ENCODE measurements at places on chromosomes 12 and 14. TPM values are rescaled to one million over a fixed set of nuclear protein-coding genes. Genes with fewer than 3 reads are reported as not detected.
A peak's percentile ranks its signal among the peaks of the same experiment; 100 is the strongest.

The WNT1 gene
- polyA plus RNA-seq = not detected

- DNase-seq = no peak
These were observed 11.6 kb upstream of the HECTD1 start for GRCh38 chr14:31219169-31219568.

DNA sequence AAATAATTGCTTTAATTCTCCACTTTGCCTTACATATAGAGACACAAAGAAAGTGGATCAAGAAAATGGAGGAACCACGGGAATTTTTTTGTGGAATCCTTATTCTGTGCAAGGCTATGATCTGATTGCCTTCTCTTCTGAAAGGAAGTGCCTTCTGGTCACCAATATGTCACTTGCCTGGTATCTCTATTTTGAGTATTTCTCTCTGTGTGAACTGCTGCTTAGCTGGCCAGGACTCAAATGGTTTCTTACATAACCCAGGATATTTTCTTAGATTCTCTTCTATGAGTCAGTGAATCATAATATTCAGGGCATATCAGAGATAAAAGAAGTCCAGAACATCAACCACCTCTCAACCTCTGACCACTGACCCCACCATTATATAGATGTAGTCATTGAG is 156.1 kb downstream of the DIO2 start:
- no peak for DNase-seq

The CACNA2D4 gene
- 1.9 TPM for polyA plus RNA-seq

DNA sequence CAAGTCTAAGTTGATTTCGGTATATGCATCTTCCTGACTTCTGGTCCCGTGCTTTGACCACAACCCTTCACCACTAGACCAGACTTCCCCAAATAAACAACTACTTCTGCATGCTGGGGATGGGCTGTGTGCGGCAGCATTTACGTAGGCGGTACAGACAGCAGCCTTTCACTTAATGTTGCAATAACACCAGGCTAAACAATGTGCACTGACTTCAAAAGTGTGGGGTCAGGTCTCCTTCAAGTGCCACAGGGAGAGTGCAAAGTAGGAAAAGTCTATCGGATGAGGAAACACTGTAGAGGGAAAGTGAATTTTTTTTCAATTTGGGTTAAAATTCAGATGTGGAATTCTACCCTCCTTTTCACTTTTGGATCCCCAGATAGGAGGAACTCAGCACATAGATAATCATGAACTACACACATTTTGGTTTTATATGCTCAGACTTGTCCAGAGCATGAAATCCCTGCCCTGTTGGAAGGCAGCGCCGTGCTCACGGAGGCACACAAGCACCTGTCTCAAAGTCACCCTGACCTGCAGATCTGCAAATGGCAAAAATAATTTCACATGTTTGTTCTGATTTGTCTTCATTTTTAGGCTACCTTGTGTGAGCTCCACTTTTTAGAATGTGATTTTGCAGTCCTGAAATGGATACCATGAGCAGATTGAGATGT is 3.6 kb upstream of the FOS start:
- DNase-seq = peak; percentile 53

GRCh38 chr14:65850429-65851135 is 438.1 kb downstream of the FUT8 start:
- DNase-seq = no peak

The CLEC4C gene
- 0.18 TPM for polyA plus RNA-seq

The GNS gene
- 104 TPM for polyA plus RNA-seq

GRCh38 chr12:12722435-12723148 is 5.4 kb downstream of the CDKN1B start:
- DNase-seq = peak; percentile 43

DNA sequence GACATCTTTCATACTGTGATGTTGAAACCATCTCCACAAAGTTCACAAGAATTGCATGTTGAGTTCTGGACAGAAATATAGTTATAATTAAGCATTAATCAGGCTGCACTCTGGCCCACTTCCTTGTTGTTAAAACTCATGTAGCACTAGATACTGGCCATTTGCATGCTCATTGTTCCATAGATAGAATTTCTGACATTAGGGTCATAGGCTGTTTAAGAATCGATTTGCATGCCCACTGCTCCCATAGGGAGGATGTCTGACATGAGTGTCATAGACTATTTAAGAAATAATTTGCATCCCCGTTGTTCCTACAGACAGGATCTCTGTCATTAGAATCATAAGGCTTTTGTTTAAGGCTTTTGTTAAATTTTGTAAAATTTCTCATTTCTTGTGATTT is 50.2 kb downstream of the MYF5 start:
- no peak for DNase-seq

The DNAI7 gene
- 8.0 TPM for polyA plus RNA-seq

DNA sequence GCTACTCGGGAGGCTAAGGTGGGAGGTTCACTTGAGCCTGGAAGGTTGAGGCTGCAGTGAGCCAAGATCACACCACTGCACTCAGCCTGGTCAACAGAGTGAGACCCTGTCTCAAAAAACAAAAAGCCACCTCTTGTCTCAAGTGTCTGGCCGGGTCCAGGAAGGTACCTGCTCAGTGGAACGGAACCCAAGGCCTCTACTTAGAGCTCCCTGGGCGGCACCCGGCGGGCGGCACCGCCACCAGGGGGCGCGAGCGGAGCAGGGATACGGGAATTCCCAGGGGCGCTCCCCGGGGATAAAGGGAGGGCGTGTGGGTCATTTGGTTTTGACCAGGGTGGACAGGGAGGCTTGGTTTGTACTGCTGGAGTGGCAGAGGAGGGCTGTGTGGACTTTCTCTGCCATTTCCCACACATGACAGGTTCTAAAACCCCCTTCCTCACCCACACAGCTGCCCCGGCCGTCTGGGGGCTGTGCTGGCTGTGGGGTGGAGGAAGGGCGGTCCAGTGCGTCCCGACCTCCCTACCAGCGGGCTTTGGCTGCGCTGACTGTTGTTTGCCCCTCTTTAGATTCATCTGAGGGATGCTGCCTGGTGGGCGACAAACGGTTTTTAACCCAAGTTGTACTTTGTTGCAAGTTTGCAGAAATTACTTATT is 91.4 kb downstream of the SETD3 start:
- DNase-seq = no peak

DNA sequence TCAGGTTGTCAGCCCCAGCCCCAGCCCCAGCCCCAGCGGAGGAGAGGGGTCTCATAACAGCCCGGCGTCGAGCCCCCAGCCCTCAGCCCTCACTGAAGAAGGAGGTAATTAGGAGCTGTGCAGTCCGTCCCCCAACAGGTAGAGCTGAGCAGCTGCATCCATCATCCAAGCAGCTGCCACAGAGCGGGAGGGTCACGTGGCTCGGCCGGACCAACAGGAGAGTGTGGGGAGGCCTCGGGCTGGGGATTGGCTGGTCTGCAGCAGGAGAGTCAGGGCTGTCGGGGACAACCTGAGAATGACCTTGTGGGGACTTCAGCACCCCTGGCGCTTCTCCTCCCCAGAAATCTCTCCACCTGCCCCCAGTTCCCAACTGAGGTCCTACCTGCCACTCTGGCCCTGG is 29.6 kb downstream of the SMUG1 start:
- DNase-seq = no peak

The IFNG-AS1 gene
- 0.12 TPM for polyA plus RNA-seq

- DNase-seq = no peak
These were observed 33.3 kb upstream of the INF2 start for GRCh38 chr14:104656014-104656714.

DNA sequence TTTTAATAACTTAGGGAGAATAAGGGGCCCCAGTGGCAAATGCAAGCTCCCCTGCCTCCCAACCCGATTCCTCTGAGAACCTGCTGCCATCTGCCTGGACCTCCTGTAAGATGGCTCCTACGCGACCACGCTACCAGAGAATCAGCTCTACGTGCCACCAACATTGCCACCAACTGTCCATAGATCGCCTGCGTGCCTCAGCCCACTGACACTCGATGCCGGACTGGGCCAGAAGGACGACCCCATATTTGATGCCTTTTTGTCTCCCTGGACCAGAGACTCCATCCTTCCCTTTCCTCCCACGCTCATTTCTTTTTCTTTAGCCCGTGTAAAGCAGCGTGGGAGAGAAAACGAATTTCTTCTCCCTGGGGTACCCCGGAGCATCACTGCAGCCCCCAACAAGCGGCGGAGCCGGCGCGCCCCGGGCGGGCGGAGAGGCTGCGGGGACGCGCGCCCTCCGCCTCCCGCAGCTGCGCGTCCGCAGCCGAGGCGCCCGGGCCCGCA is 565 bp upstream of the KLHL42 start:
- no peak for DNase-seq

DNA sequence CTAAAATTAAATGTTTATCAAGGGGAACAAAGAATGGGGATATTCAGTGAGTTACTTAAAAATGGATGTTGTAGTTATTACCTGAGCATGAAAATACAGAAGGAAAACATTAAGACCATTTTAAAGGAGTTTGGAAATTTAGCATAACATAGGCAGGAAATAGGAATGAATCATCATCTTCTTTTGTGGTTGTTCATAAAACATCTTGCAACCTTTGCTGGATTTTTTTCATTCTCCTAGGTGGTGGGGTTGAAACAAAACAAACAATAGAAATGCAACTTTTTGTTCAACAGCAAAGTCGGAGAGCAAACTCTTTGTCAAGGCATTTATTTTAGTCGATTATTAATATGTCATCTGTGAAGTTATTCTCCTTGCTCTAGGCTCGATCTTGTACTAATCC is 275.1 kb downstream of the IPO8 start:
- DNase-seq = no peak

- no peak for DNase-seq
These were observed 8.6 kb upstream of the ADSS1 start for GRCh38 chr14:104715416-104715815.

DNA sequence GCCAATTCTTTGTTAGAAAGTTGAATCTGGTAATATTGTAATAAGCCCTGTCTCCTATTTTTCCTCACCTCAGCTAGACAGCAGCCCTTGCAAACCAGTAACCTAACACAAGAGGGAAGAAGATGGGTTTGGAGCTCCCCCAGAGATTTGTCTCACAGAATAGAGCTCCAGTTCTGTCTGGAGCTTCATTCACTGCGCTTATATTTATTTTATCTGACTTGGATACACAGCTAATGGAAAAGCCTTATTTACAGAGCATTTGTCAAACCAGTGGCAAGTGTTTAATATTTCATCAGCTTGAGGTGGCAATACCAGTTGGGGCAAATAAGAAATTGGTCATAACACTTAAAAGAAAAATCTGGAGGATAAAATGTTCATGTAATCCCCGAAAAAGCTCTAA is 1094.0 kb downstream of the FSCB start:
- no peak for DNase-seq

DNA sequence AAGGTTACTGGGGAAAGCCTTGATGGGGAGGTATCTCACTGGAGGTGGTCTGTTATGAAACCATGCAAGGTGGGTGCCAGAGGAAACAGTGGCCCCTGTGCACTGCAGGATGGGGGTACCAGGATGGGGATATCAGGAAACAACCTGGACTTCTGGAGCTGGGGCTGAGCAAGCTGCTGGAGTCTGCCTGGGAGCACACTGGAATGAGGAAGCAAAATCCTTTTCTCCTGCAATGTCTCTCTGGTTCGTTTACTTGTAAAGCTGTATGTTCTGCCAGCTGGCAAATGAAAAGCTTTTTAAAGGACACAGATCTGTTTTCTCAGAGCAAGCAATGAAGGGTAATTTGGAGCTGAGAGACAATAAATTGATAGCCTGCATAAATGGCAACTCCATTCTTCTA is 23.2 kb upstream of the SERPINA1 start:
- DNase-seq = no peak

The HOXC10 gene
- polyA plus RNA-seq = not detected

DNA sequence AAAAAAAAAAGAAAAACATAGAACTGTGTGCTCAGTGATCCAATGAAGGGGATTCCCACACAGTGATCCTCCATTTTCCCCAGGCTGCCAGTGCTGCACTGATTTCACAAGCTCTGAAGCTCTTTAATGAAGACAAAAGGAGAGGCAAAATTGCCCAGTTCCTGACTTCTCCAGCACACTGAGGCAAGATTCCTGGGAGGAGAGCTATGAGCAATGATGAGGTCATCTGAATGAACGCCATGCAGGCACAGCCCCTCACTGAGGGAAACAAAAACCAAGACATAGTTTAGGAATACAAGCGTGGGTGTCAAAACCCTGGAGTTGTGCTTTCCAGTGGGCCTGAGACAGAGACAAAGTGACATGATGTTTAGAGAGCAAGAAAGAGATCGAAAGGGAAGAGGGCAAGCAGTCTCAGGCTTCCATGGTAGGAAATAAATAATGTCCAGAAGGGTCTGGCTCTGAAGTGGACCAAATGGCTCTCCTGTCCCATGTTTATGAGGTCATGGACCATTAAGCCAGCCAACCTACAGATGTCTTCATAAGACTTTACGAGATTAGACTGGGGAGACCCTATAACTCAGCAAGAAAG is 40.9 kb upstream of the SMUG1 start:
- DNase-seq = no peak

The AICDA gene
- 0.15 TPM for polyA plus RNA-seq

- no peak for DNase-seq
These were observed 12.6 kb downstream of the NEDD1 start for GRCh38 chr12:96919510-96920210.

The STYK1 gene
- polyA plus RNA-seq = 0.54 TPM

GRCh38 chr14:101716956-101717662 is 44.4 kb upstream of the PPP2R5C start:
- no peak for DNase-seq

DNA sequence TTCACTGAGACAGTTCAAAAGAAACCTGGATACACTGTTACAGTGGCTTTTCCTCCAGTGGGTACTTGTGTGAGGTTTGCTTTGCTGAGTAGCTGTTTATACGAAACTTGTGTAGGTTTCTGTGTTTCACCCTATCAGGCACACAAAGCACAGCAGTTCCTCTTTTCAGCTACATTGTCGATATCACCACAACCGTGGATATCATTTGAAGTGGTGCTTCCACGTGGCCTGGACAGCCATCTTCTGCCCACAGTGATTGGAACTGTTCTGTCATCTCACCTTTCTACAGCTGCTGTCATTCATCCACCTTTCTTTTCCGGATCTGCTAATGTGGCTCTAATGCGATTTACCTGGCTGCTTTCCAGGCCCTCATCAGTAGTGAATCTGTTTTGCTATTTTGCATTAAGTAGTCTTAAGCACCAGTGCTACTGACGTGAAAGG is 368.8 kb downstream of the SYT1 start:
- DNase-seq = no peak

DNA sequence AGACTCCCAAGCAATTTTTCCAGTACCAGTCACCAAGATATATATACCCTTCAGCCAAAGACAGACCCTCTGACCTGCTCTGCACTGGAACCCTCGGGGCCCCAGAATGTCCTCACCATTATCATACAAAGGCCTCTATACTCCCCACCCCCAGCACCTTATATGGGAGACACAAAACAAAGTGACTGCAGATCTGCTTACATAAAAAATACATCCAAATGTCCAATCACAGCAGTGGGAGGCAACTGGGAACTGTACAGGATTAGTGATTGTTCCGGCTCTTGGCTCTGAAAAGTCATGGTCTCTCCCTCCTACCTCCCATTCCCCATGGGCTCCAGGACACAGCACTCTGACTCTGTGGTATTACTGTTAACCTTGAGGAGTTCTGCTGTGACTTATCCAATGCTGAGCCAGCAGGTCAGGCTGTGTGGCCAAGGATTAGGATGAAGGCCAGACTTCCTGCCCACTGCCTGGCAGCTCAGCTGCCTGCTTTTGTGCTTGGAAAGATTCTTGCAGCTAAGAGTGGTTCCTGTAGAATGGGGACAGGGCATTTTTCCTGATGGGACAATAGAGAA is 13.7 kb downstream of the OXA1L start:
- DNase-seq = no peak
